IMR-90 (cell line): ENCODE measurements at places on chromosomes 4 and X. TPM values are rescaled to one million over a fixed set of nuclear protein-coding genes. Genes with fewer than 3 reads are reported as not detected.

Gene PNMA5
- not detected in 2 replicates for polyA plus RNA-seq

Gene CENPVL2
- not detected in 2 replicates for polyA plus RNA-seq

Gene ODAPH
- not detected in 2 replicates for polyA plus RNA-seq

Gene SPARCL1
- polyA plus RNA-seq: not detected in 2 replicates

- no peak for DNase-seq
These were observed 4.8 kb upstream of the CTAG2 start for GRCh38 chrX:154658187-154658586.

GRCh38 chr4:146245850-146246249 lies 31.5 kb downstream of the REELD1 start:
- no peak for DNase-seq

DNA sequence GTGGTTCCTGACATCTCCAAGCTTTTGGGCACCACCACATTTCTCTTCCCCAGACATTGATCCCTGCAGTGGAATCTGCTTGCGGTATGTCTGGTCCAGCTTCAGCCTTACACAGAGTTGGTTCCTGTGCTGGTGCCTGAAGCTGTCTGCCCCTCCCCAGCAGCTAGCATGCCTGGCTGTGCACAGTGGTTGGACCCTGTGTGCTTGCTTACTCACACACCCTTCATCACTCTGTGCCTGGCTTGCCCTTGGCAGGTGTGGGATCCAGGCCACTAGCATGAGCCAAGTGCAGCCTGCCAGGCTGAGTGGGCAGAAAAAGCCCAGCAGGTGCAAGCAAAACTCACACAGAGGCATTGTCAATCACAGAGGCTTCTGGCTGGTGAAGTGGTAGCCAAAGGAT lies 473.8 kb downstream of the ACTRT1 start:
- DNase-seq: no peak

DNA sequence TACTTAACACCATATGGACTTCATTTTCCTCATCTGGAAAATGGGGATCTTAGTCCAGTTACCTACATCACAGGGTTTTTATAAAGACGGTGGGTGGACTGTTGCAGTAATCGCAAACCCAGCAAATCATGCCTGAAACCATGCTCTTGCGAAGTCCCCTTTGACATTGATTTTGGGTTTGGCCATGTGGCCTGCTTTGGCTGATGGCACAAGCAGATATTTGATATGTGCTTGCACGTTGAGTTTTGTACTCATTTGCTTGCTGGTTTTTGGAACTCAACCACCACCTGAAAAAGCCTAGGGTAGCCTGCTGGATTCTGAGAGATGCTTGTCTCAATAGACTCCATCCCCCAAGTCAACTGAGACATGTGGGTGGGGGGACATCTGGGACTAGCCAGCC lies 14.4 kb upstream of the KLHL2 start:
- DNase-seq: no peak

GRCh38 chr4:2939383-2940243 lies 23.6 kb downstream of the NOP14 start:
- DNase-seq: no peak
